Effector CD4-positive, alpha-beta T cell (primary cell): ENCODE measurements at places on chromosomes 12 and 14.

DNA sequence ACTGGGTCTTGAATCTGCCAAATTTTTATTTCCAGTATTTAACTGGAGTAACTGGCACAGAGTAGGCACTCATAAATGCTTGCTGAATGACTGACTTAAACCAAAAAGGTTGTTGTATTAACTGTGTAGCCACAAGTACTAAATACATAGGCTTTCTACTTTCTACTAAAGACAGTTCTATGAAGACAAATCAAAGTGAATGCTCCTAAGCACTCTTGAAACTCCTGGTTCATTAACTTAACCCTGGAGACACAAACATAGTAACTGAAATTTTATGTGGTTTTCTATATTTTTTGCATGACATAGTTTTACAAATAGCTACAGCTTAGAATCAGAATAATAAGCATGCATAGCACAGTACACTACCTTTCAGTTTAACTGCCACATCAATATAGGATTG is 70.4 kb downstream of the TXNDC16 start:
- no peak for DNase-seq

GRCh38 chr12:92927055-92927435 is 2.0 kb downstream of the EEA1 start:
- DNase-seq, result peak; percentile 18

DNA sequence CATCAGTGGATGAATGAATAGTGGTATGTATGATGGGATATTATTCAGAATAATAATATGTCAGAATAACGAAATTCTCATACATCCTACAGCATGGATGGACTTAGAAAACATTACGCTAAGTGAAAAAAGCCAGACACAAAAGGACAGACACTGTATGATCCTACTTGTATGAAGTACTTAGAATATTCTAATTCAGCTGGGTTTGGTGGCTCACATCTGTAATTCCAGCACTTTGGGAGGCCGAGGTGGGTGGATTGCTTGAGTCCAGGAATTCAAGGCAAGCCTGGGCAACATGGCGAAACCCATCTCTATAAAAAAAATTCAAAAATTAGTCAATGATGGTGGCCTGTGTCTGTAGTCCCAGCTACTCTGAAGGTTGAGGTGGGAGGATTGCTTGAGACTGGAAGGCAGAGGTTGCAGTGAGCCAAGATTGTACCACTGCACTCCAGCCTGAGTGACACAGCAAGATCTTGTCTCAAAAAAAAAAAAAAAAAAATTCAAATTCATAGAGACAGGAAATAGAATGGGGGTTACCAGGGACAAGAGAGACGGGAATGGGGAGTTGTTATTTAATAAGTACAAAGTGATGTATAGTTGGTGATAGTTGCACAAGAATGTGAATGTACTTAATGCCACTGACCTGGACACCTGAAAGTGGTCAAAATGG is 132.3 kb downstream of the CHST11 start:
- DNase-seq, result no peak

DNA sequence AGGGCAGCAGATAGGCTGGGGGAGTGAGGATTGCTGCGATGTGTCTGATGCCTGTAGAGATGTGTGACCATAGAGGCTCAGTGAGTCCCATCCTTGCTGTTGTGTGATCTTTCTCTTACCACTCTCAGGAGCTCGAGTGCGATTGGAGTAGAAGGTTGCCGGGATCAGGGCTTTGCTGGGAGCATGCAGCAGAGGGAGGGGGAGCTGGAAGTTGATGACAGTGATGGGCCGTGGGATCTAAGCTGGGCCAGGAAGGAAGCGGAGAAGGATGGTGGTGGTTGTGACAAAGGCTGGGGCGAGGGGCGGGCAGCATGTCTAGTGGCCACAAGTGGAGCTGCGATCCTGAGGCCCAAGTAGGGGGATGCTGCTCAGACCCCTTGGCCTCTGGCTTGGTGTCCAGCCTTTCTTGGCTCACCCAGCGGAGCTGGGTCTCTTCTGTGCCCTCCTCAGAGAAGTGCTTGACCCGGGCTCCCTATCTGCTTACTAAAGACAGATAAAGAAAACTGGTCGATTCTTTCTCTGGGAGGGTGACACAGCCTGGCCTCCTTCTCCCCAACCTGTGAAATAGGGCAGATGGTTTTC is 66.2 kb downstream of the PRMT8 start:
- no peak for DNase-seq

- DNase-seq, result no peak
These were observed 27.7 kb downstream of the CCDC85C start for GRCh38 chr14:99576304-99576703.

DNA sequence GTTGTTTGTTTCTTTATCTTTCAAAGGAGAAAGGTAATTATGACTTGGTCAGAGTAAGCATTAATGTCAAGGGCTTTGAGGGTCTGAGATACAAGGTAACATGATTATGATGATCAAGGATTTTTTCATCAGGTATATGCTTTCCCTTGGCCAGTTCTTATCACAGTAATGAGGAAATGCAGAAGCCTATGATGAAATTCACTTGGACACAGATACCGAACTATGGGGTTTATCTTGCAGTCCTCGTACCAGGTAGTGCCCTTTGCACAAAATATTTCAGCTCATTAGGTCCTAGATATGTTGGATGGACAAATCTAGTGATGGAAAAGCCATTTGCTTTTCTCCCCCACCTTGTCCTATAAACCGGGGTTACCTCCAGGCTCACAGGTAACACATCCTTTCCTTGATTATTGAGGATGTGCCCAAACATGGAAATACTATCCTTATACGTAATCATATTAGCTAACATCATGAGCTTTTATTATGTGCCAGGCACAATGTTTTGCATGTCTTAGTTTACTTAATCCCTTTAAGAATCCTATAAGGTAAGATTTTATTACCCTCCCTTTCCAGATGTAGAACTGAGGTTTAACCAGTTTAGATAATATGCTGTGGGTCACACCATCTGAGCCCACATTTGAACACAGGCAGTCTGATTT is 7.0 kb upstream of the RASSF3 start:
- no peak for DNase-seq
